HFFc6 (cell line): ENCODE measurements at places on chromosomes 3 and 15.
A peak's percentile ranks its signal among the peaks of the same experiment; 100 is the strongest.

- no peak for DNase-seq
Observed at GRCh38 chr3:14412831-14413380, 10.5 kb downstream of the SLC6A6 start.

- peak; percentile 41 for DNase-seq
Observed at GRCh38 chr15:52018244-52018643, 775 bp upstream of the MAPK6 start.

DNA sequence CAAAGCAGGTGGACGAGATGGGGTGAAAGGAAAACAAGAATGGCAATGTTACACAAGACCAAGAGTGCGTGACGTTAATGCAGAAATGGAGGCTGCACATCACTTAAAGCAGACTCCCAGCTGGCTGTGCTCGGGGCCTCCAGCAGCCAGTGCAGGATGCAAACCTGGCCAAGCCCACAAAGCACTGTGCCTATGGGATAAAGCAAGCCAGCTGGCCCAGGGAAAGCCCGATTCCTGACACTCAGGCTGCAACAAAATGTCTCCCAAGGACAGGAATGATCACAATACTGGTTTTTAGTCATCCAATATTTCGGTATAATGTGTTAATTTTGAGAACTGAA is 86.2 kb downstream of the SEC22A start:
- no peak for DNase-seq

DNA sequence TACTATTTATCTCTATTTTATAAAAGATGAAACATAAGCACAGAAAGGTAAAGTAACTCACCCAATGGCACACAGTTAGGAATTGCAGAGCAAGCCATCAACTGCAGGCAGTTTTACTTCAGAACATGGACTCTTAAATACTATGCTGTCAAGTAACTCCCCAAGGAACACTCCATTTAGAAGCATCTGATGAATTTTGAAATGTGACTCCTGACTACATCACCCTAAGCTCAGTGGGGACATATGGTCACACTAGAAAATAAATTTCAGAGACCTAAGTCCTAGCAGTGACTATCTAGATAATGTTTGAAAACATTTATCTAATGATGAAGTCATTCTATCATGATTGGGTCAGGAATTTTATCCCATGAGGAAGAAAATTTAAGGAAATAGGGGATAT is 272.8 kb upstream of the ARRDC4 start:
- no peak for DNase-seq

GRCh38 chr3:50345586-50346234 is at the start of gene ZMYND10:
ZMYND10 (minus strand) TSS chr3:50345732; CDS start chr3:50345579, 153 bp downstream.
- DNase-seq: peak; percentile 45

DNA sequence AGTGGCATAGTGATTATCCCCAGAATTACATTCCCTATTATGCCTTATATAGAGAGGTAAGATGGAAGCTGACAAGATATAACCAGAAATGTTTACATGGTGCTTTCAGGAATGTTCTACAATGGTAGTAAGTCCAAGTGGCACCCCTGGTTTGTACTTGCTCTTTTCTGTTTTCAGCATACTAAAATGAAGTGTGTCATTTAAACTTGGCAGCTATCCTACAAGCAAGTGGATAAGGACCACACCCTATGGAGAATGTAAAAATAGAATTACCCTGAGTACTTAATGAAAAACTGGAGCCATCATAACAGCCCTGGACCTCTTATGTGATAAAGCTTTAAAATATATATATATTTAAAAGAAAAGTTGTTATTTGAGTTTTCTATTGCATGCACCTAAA is 1012.7 kb upstream of the CADM2 start:
- no peak for DNase-seq

GRCh38 chr15:42954291-42954690 is 33.7 kb upstream of the TTBK2 start:
- no peak for DNase-seq

- peak; percentile 63 for DNase-seq
Observed at GRCh38 chr3:185659942-185660921, 74.1 kb downstream of the SENP2 start.

GRCh38 chr15:58201516-58201915 is 63.3 kb downstream of the AQP9 start:
- DNase-seq: peak; percentile 26

DNA sequence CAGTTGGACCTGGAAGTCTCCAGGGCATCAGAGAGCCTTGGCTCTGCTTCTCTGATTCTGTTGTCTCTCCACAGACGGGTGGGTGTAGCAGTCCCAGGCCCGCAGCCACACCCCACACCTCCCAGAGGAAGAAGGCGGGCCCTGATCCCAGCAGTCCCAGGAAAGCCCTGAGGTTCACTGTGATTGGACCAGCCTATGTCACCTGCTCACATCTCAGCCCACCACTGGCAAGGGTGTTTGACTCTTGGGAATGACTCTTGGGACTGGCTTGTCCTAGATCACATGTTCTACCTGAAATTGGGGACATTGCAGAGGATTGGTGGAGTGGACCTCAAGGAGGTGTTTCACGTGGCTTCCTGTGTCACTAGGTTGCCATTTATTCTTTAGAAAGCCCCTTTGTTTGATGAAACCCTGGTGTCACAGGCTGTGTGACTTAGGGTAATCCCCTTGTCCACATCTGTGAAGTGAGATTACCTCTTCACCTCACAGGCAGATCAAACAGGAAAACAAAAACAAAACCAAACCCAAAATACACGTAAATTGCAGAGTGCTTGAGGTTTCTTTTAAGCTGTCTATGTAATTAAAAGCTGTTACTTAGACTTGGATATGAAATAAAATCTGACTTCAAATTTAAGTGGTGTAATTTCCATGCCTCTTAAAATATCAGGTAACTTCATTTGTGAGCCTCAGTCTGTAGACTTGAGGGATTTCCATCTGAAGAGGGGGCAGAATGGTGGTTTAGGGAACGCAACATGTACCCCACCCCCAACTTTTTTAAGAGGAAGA is 26.7 kb downstream of the FLNB start:
- no peak for DNase-seq

- no peak for DNase-seq
Observed at GRCh38 chr3:106078635-106079034, 209.8 kb upstream of the CBLB start.

DNA sequence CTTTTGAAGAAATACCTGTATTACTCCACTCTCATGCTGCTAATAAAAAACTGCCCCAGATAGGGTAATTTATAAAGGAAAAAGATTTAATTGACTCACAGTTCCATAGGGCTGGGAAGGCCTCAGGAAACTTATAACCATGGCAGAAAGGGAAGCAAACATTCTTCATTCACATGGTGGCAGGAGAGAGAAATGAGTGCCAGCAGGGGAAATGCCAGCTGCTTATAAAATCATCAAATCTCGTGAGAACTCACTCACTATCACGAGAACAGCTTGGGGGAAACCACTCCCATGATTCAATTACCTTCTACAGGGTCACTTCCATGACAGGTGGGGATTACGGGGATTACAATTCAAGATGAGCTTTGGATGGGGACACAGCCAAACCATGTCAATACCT is 18.7 kb downstream of the MFSD1 start:
- DNase-seq: no peak

- no peak for DNase-seq
Observed at GRCh38 chr3:195770081-195770840, 41.5 kb downstream of the MUC4 start.

- no peak for DNase-seq
Observed at GRCh38 chr3:124680521-124680920, 49.7 kb upstream of the UMPS start.

DNA sequence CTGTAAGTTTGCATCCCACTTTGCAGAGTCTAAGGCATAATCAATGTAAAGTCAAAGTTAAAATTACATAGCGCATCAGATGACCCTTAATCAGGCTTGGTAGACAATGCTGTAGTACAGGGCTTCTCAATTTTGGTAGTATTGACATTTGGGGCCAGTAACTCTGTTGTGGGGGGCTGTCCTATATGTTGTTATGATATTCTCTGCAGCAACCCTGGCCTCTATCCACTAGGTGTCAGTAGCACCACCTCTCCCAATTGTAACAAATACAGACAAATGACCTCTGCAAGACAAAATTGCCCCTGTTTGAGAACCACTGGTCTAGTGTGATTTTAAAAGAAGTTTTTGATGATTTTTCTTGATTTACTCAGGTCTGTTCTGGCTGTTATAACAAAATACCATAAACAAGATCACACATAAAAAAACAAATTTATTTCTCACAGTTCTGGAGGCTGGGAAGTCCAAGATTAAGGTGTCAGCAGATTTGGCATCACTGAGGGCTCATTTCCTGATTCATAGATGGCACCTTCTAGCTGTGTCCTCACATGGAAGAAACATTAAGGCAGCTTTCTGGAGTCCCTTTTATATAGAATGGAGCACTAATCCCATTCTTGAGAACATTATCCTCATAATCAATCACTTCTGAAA is 37.6 kb upstream of the SLC9A9 start:
- peak; percentile 19 for DNase-seq

DNA sequence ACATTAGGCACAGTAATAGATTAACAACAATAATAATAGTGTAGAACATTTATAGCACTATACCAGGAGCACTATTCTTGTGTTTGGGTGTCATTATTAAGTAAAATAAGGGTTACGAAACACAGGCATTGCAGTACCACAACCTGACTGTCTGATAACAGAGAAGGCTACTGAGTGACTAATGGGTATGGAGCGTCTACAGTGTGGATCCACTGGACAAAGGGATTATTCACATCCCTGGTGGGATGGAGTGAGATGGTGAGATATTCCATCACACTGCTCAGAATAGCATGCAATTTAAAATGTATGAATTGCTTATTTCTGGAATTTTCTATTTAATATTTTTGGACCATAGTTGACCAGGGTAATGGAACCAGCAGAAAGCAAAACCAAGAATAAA is 18.2 kb downstream of the MINDY4B start:
- no peak for DNase-seq

DNA sequence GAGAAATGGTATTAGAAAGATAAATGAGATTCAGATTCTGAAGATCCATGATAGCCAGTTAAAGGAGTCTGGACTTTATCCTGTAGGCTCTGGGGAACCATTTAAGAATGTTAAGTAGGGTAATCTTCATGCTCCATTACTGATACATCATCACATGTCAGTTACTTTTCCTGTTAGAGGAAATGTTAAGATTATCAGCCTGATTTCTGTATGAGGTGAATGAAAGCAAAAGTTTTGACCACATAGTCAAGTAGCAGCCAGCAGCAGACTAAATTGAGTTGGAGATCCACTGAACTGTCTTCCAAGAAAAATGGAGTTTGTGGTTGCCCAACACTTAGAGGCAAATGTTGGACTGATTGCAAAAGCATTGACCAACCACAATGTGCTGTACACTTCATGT is 4.7 kb upstream of the COPB2 start:
- no peak for DNase-seq

GRCh38 chr3:42290966-42291714 is 25.2 kb upstream of the CCK start:
- no peak for DNase-seq

DNA sequence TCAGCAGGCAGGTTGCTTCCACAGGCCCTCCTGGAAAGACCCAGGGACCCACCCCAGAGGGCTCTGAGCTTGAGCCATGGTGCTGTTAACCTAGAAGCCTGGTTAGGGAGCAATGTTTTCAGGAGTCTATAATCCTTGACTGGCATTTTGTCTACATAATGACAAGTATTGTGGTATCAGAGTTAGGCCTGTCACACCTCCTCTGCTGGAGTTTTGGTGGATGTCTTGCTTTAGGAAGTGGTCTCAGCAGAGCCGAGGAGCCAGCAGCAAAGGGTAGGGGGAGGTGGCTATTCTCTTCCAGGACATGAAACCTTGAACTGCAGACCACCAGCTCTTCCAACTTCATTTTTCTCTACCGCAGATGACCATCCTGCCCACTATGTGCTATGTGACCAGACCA is 76.1 kb downstream of the CLSTN2 start:
- DNase-seq: no peak

DNA sequence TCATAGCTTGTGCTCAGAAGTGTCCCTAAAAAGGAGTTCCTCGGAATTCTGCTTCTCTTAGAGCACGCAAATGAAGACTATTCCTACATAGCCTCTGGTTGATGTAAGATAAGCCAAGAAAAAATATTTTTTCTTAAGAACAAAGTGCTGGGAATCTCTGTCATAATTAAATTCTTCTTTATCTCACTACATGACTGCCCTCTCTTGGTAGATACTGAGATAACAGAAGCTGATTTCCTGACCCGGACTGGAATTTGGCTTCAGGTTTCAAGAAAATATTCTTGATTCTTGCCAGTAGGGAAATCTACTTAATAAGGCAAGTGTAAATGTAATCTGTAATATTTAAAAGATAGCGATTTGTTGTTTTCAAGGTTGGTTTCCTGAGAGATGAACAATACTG is 31.3 kb upstream of the SETMAR start:
- peak; percentile 41 for DNase-seq

DNA sequence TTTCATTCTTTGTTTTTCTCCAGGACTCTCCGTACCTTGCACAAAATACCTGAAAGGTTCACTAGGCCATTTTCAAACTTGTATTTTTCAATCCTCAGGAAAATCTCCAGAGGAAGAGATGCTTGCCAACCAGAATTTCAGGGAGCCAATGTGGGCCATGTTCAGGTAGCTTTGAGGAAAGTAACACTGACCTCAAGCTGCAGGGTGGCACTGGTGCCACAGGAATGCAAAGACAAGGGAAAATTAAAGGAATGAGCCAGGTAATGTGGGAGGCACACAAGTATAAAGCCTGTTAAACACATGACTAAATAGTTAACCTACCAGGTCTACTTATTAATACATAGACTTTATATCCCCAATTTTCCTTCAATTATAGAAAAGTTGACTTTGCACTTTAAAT is 51.9 kb upstream of the GAP43 start:
- no peak for DNase-seq

GRCh38 chr3:190596349-190597285 is 82.7 kb downstream of the IL1RAP start:
- DNase-seq: no peak

DNA sequence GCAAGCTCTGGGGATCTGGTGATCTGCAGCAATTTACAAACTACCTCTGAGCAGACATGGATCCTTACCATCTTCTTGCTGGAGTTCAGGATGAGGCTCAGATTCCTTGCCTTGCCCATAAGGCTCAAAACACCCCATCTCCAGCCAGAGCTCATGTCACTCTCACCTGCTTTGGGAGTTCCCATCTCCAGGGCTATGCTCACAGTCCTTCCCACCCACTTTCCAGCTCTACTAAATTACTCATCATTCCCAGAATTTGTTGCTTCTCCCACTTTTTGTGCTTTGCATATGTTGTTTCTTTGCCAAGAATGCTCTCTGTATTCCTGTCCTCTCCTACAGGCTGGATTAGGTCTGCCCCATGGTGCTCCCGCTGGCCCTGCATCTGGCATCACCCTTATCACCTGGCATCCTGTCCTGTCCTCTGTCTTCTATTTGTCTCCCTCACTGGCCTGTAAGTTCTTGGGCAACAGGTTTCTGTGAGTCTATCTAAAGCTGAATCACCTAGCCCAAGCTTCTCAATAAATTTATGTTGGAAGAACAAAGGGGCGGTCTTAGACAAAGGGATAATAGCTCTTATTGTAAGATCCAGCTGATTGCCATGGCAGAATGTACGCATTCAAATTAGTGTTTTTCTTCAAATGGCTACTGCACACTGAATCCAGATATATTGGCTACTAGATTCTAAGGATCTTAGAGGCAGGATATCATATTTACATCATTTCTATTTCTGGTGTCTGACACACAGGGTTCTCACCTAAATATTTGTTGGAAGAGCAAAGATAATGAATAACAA is 179.2 kb downstream of the CLSTN2 start:
- no peak for DNase-seq
